B cell (primary cell): ENCODE measurements at places on chromosomes 4 and X.

DNA sequence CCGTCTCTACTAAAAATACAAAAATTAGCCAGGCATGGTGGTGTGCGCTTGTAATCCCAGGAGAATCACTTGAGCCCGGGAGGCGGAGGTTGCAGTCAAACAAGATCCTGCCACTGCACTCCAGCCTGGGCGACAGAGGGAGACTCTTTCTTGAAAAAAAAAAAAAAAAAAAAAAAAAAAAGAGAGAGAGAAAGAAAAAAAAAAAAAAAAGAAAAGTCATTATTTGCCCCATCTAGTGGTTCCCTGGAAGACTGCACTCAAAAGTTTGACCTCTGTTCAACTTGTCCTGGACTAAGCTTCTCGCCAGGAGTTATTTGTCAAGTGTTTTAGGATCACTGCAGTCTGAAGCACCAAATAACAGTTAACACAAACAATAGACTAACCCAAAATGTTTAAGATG is 45.3 kb upstream of the KCTD8 start:
- H3K4me3 ChIP-seq = no peak overlapping the region
- H3K27ac ChIP-seq = no peak overlapping the region
- H3K4me1 ChIP-seq = no peaks in the 10 kb centered on the region
- no peak for DNase-seq
- H3K36me3 ChIP-seq = no peaks in the 10 kb centered on the region

DNA sequence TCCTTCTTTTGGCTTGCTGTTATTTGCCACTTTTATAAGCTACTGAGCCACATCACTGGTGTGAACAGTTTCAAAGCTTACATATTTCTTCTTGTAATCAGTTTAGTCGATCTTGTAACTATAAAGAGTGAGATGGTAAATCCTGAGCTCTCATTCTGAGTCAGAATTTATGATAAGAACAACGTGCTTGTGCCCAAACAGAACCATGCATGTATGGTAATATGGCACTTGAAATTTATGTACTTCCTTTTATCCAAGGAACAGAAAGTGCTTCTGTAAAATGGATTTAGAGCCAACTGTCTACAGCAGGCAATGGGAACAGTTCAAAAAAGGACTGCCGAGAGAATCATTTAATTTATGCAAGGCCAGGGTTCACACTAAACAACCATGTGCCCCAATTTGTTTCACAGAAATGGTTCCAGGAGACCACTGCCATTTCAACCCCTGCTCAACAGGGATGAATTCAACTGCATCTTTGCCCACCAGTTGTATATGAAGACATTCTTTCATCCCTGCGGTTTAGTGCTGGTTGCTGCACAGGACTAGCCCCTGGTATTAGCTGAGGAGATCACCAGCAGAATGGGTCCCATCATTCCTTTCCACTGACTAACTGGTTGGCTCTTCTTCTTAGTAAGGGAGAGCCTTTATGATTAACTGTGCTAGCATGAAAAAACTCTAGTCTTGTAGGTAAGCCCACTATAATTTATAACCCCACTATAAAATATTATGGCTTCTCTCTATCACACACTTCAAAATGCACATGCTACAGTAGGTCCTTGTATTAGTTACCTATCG is 162.9 kb upstream of the PGRMC2 start:
- H3K27me3 ChIP-seq = no peaks in the 10 kb centered on the region
- DNase-seq = no peak
- peaks cover 4% of the 10 kb centered on the region for H3K4me1 ChIP-seq
- H3K36me3 ChIP-seq = no peaks in the 10 kb centered on the region
- no peak overlapping the region for H3K4me3 ChIP-seq

DNA sequence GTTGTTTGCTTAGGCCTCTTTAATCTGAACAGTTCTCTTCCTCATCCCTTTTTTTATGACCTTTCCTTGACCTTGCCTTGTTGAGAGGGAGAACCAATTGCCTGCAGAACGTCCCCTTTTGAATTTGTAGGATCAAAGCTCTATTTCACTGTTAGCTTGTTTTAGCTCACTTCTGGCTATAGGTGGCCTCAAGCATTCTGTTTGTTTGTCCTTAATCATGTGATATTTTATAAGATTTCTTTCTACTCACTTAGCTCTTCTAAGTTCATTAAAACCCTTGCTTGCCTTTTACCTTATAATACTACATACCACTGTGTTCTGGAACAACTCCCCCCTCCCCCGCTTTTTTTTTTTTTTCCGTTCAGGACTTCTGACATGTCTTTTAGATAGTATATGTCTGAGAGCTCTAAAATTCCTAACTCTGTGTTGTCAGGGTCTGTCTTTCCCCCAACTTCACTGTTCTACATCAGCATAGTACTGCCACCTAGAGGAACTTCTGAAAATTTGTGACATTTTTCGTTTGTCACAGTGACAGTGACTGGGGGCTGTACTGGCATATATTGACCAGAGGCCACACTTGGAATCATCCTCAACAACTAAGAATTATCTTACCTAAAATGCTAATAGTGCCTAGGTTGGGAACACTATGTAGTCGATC is 128.5 kb downstream of the LARP7 start:
- no peaks in the 10 kb centered on the region for H3K36me3 ChIP-seq
- H3K4me1 ChIP-seq = no peaks in the 10 kb centered on the region
- no peak overlapping the region for H3K4me3 ChIP-seq
- DNase-seq = peak; percentile 43
- H3K27ac ChIP-seq = no peak overlapping the region

DNA sequence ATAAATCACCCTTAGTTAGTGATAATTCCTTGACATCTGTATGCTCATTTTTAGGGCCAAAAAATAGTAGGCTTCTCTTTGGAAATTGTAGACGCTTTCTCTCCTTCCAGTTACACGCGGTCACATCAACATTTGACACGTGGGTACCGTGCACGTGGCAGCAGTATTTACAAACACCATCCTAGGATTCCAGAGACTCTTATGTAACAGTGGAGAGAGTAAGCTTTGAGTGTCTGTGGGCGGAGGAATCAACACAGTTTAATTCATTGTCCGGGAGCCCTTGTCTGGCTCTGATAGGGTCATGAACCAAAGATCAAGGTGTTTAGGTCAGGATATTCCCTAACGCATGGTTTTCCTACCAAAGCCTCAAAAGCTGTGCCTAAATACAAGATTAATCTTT is 12.2 kb downstream of the TET2 start:
- DNase-seq = no peak
- no peaks in the 10 kb centered on the region for H3K36me3 ChIP-seq
- no peaks in the 10 kb centered on the region for H3K4me1 ChIP-seq
- H3K27ac ChIP-seq = no peak overlapping the region
- no peaks in the 10 kb centered on the region for H3K27me3 ChIP-seq

- H3K4me1 ChIP-seq = no peaks in the 10 kb centered on the region
- no peak overlapping the region for H3K4me3 ChIP-seq
- H3K27ac ChIP-seq = no peak overlapping the region
Observed at GRCh38 chr4:41429280-41429669, 108.7 kb upstream of the LIMCH1 start.

DNA sequence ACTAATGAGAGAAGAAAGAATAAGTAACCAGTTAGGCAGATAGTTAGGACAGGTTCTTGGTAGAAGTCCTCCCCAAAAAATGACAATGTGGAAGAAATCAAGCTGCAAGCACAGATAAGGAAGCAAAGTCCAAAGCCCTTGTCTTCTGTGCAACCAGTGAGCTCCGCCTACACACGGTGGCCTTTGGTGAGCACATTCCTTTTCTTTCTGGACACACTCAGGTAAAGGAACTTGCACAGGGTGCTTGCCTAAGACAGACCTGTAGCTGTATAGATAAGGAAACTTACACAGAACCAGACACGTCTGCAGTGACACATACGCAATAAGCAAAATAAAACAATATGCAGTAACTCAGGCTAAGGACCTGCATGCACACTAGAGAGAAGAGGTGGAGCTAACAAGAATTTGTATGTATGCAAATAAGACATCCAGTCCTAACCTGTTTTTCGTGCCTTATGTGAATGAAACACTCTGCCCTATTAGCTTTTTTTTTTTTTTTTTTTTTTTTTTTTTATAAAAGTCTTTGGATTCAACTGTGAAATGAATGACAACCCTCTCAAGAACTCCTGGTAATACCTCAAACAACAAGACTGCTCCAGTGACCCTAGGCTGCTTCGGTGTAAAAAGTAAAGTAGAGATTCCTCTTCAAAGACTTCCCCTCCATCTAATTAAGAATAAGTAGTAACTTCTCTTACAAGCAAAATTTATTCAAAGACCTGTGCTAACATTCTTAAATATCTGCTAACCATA is 48.8 kb downstream of the UGT2B10 start:
- no peaks in the 10 kb centered on the region for H3K4me1 ChIP-seq
- H3K27me3 ChIP-seq = no peaks in the 10 kb centered on the region
- H3K36me3 ChIP-seq = no peaks in the 10 kb centered on the region
- no peak overlapping the region for H3K4me3 ChIP-seq
- H3K27ac ChIP-seq = no peak overlapping the region

GRCh38 chr4:13250263-13250662 is 233.9 kb downstream of the RAB28 start:
- DNase-seq = no peak
- H3K36me3 ChIP-seq = no peaks in the 10 kb centered on the region
- H3K27ac ChIP-seq = no peak overlapping the region
- no peaks in the 10 kb centered on the region for H3K4me1 ChIP-seq
- H3K4me3 ChIP-seq = no peak overlapping the region

GRCh38 chr4:151992332-151993154 is 231.7 kb upstream of the GATB start:
- DNase-seq = no peak
- H3K27me3 ChIP-seq = no peaks in the 10 kb centered on the region
- no peak overlapping the region for H3K27ac ChIP-seq
- no peaks in the 10 kb centered on the region for H3K4me1 ChIP-seq
